Effector CD4-positive, alpha-beta T cell (primary cell): ENCODE measurements at places on chromosomes 5 and 9.

GRCh38 chr5:20575571-20575970 is 587.6 kb upstream of the CDH18 start:
- DNase-seq, result no peak

DNA sequence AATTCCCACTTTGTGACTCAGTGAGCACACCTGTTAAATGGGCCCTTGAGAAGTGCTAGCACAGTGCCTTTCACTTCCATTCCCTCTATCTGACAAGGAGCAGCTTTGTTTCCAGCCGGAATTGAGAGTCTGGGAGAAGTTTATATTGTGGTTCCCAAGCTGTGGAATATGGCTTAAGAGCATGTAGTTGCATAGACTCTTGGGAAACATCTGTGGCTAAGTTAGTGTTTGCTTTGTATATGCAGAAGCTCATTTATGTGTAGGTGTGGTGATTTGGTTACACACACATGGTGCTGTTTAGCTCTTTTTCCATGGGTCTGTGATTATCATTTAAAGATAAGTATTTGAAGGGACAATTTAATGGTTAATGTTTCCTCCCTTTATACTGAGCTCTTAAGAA is 110.5 kb upstream of the HMHB1 start:
- DNase-seq, result no peak

DNA sequence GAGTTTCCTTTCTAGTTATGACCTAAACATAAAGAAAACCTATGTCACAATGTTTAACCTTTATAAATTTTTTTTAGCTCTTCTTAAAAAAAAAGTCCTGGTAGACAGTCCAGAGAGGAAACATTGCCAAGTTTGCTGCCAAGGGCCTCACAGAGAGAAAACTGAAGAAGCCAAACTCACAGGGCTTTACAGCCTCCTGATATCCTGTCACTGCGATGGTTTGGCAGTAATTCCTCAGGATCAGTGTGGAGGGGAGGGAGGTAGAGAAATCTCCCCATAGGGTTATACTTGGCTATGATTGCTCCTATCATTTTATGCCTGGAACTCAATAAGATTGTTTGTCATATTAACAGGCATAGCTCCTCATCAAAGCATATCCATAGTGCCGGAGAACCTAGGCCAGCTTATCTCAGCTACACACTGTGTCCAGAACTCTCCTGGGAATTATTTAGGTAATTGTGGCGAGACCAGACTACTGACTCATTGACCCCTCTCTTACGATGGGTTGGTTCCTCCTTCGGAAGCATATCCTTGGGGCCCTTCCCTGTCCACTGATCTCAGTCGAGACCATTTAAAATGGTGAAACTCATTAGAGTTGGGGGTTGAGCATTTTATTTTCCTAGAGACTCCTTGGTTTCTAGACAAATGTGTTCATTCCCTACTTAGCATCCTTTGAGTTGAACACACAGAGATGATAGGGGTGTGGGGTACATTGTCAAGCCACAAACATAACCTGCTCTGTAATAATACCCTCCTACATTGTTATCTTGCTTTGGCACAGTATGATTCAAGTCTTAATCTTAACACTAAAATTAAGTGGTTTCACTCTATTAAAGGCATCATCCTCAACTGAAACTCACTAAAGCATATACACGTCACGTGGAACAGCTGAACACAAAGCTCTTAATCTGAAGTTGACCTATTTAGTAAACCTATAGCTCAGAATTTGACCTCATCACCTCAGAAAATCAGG is 53.4 kb upstream of the TMC1 start:
- no peak for DNase-seq

DNA sequence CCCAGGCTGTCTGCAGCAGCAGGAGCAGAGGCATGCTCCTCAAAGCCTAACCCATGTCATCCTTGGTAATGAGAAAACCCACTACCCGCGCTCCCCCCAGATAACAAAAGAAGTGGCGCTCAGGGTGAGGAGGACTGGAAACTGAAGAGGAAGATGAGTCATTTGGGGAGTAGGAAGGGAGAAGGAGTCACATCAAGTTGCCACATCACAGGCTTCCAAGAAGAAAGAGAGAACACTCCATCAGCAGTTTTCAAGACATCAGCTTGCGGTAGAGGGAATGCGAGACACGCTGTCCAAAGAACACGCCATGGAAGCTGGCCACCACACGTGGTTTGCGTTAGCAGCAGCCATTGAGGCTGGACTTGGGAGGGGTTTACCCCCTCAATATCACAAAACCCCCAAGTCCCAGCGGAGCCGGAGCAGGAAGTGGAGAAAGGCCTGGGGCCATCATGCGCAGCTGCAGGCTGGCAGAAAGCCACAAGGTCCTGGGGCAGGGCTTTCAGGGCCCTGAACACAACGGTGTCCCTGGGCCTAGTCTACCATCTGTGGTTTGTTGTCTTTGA is 41.5 kb downstream of the SH3PXD2B start:
- DNase-seq, result no peak

GRCh38 chr9:121844098-121844497 is 192.7 kb downstream of the DAB2IP start:
- no peak for DNase-seq

DNA sequence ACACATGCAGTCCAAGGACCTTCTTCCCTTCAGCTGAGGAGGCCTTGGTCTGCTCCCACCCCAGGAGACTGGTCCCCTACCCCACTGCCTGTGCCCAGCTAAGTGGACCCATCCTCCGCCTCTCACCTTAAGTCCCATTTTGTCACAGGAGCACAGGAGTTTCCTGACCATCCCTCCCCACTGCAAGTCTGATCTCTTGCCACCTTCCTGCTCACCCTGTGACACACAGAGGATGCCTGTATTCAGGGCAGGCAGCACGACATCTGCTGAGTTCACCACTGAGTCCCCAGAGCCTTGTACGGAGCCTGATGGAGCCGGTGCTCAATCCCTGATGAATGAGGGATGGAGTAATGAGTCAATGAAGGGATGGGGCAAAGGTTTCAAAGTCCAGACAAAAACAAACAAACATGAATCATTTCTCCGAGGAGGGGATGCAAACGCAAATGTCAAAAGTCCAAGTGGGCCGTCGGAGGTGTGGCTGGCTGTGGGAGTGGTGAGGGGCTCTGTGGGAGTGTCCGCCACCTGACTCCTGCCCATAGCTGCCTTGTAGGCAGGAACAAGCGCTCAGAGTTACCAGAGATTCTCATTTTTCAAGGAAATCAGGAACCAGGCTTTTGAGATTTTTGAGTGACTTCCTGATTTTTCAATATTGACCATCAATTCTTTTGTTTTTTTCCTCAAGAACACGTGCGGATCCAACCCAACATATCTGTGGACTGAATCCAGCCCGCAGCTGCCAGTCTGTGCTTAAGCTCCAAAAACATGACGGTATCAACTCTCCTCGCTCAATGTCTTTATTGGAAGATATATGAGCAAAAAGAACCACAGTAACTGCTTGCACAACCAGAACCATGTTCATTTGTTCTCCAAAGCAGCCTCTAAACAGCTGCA is 4.4 kb downstream of the RAPGEF1 start:
- no peak for DNase-seq

DNA sequence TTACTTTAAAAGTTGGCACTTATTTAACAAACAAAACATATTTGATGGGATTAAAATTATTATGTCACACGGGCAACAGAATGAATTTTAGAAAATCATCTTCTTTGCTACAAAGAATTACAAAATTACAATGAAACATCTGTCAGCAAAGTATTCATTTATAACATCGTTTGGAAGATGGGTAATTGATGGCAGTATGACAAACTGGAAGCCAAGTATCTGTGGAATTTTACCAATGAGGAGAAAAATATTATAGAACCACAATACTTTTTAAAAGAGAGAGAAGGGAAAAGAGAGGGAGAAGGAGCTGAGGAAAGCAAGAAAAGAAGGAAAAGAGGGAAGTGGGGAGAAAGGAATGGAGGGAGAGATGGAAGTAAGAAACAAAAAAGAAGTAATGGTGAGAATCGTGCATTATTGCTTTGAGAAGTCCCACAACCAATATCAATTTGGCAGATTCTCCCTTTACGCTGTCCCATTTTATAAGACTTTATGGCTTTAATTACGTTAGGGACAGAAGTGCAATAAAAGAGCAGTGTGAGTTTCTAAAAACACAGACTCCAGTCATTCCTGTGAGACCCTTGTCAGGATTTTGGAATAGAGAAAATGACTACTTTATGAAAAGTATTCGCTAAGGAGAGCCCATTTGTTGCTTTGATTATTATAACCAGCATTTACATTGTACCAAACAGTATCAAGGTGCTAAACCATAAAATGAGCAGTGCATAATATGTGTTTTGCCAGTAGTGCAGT is 76.7 kb downstream of the LURAP1L start:
- DNase-seq, result no peak
